ENCODE measurements at places on chromosomes 12 and 14.
A peak's percentile ranks its signal among the peaks of the same experiment; 100 is the strongest.

GRCh38 chr12:15527201-15528080 lies 205.1 kb downstream of the PTPRO start:
- DNase-seq, result no peak

DNA sequence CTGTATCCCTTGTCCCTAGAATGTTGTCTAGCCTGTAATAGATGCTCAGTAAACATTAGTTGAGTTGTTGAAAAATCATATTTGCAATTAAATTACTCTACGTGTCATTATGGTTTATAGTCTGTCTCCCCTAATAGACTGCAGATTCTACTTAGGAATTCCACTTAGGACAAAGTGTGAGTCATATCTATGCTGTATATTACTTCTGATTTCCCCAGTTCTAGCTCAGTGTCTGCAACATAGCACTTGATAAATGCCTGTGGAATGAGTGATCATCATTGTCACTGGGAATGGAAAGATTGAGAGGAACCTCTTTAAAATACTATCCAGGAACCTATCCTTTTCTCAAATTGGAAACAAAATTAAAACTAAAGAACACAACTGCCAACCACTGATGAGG lies 99.3 kb downstream of the TBX5 start:
- no peak for DNase-seq

- DNase-seq, result no peak
These were observed 91.5 kb upstream of the ZFP36L1 start for GRCh38 chr14:68884031-68885030.

DNA sequence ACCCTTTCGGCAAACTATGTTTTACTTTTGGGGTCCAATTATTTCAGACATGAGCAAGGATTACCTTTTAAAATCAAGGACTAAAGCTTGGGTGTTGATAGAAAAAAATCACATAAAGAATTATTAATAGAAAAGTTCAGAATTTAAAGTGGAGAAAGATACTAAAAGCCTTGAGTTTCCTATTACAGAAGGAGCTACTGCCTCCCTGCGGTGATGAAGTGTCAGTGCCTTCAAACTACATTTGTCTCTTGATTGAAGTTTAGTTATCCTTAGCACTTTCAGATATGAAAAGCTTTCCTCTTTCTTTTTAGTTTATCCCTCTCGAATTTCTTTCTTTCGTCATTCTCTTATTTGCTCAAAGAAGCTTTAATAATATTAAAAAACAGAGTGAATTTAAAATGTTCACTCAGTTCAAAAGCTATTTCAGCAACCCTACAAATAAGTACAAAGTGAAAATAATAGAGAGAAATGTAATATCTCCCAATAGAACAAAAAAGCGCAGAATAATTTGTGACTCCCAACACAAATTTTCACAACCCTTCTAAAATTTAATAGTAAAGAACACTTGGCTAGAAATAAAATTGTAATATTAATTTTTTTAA lies 87.6 kb downstream of the SEC23A start:
- DNase-seq, result peak; percentile 14

GRCh38 chr12:11662369-11662768 lies 12.9 kb downstream of the ETV6 start:
- no peak for DNase-seq

DNA sequence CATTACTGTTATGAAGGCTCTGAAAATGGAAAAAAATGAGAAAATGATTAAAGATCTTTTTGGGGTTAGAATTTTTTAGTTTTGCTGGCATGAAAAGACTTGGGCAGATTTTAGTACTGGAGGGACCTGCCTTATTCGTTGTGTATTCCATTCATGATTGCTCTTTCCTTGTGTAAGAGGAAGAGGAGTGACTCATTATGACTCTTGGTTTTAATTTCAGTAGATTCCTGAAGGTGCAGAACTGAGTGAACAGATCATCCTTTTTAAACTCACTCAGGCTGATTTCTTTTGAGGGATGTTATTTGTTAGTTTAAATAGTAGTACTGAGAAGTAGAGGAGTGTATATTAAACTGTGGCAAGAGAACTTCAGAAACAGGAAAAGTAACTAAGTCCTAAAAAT lies 41.6 kb downstream of the AKAP6 start:
- DNase-seq, result no peak

GRCh38 chr12:45572114-45572513 lies 157.4 kb upstream of the ARID2 start:
- DNase-seq, result no peak

DNA sequence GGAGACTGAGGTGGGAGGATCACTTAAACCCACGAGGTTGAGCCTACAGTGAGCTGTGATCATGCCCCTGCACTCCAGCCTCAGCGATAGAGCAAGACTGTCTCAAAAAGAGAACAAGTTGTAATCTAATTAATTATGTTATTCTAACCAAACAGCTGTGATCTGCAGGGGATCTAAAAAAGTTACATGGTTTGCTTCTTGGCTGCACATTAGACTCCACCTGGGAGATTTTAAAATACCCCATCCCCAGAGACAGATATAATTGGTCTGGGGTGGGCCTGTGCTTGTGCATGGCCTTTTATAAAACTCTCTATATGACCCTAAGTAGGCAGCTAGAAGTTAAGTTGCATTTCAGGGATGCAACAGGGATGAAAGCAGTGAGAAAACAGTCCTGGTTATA lies 76.7 kb downstream of the SCAF11 start:
- no peak for DNase-seq

DNA sequence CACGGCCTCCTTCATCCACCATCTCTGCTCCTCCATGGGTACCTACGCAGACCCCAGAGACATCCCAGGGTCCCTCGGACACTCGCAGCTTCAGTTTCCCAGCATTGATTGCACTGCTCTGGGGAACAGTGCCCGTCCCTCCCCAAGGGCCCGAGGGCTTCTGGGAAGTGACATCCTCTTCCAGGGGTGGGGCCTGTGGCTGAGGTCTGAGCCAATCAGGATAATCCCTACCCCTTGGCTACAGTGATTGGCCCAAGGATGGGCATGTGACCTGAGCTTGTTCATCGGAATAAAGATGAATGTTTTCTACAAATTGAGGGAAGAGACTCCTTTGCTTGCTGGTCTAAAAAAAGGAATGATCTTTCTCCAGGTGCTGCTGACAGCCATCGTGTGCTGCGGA lies 37.3 kb upstream of the MYL2 start:
- DNase-seq, result no peak

DNA sequence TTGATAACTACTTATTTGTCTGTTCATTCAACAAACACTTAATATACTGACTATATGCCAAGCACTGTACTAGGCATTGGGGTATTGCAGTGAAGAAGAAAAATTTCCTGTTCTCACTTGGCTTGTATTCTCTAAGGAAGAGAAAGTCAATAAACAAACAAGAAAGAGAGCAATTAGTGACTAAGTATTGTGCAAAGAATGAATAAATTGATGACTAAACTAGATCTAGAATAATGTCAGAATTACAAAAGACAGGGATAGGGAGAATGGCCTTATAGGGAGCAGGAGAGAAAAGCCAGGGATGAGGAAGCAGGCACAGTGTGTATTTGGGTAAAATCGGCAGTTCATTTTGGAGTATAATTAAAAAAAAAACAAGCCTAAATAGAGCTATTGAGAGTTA lies 4.2 kb upstream of the LIN7A start:
- no peak for DNase-seq

DNA sequence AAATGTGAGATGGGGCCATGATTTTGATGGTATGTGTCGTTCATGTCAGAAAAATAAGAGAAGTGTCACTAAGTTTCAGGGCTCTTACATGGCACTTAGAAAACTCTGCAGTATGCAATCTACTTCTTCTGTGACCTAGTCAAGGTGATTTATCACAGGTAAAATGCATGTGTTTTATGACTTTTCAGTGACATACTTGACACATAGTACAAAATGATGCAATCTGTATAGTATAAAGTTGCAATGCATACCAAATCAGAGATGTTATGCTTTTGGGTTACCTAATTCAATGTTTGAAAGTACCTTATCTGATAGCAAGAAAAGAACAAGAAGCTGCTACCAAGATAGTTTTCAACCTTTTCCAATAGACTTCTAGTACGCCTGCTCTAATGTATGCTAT lies 21.9 kb upstream of the ARHGAP5 start:
- DNase-seq, result no peak

GRCh38 chr14:78848234-78848820 lies 678.2 kb downstream of the NRXN3 start:
- DNase-seq, result no peak

DNA sequence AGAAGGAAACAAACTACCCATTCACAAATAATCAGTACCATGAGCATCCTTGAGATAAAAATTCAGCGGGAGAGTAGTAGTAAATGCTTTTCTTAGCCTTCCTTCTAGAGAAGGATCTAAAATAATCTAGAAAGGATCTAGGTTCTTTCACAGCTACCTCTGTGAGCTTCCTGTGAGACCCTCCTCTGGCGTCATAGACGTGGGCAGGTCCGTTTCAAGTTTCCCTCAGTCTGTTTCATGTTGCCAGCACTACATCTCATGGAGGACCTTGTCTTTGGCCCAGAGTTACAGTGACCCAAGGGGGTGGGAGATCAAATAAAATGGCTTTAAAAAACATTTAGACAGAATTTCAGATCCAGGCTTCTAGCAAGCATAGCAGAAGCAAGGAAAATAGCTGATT lies 13.6 kb downstream of the DAAM1 start:
- no peak for DNase-seq

GRCh38 chr14:71583705-71584104 lies 348.5 kb upstream of the RGS6 start:
- no peak for DNase-seq

DNA sequence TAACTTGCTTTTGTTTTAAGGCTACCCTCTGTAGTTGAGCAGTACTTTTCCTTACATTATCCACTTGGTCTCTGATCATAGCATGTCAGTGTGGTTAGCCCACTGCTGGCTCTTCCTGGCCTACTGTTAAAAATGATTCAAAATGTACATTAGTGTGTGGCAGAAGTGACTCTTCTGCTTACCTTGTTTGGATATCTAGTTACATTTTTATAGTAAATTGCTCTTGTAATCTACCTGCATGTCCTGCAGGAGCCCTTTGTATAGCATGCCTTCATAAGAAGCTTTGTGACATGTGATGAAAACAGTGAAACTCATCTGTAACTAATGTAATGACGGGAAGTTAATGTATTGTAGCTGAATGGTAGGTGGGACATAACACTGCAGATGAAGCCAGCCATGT lies 8.1 kb downstream of the SPATS2 start:
- DNase-seq, result no peak

DNA sequence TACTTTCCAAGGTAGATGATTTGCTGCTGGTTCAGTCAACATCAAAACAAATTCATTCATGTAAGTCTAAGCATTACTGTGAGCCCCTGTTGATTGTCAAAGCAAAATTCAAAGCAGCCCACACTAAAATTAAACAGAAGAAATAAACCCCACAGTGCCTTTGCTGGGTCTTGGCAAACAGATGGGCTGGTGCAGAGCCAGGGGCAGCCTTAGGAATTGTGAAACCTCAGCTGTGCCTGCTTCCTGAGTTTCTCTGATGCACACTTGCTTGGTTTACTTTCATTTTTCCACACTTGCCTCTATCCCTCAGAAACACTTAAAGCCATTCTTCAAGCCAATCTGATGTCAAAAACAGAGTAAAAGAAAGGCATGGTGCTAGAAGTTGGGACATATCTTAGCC lies 6.6 kb upstream of the PLEKHG7 start:
- DNase-seq, result no peak

DNA sequence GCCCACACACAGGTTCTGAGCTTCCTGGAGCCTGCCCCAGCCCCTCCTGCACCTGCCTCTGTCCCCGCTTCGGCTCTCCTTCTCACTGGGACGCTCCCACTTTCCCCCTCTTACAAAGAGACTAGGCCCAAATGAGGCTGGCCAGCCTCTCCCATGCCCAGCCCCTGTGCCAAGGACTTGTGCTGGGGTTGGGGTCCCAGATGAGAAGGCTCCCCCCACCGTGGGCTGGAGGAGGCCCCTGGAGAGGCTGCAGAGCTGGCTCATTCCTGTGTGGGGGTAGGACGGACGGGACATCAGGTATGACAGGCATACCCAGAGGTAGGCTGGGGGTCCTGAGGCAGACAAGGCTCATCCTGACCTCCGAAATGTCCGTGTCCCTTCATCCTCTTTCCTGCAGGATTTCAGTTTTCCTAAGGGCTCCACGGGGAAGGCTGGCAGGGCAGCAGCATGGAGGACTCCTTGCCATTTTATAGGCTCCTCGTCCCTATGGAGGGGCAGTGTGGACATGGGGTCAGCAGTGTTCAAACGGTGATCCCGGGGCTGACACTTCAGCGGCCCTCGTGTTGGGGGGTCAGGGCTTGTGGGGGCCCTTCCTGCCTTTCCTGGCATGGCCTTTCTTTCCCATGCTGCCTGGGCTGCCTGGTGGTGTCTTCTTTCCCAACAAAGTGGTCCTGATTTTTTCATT lies 49.1 kb upstream of the MEG3 start:
- no peak for DNase-seq

DNA sequence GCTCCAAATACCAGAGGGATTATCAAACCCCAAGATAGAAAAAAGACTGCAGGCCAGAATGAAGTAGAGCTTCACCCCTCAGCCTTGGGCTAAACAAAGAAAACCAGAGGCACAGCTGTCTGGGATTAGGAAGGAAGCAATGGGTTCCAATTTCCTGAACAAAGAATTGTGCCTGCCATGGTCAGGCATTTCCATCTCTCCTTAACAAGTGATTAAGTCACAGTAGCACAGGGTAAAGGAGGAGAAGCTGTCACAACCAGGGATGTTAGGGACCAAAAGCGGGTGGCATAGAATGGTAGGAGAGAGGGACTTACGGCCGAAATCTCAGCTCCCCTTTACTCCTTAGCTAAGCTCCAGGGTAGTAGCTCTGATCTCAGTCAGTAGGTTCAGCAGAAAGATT lies 33.9 kb downstream of the SPTLC2 start:
- no peak for DNase-seq

DNA sequence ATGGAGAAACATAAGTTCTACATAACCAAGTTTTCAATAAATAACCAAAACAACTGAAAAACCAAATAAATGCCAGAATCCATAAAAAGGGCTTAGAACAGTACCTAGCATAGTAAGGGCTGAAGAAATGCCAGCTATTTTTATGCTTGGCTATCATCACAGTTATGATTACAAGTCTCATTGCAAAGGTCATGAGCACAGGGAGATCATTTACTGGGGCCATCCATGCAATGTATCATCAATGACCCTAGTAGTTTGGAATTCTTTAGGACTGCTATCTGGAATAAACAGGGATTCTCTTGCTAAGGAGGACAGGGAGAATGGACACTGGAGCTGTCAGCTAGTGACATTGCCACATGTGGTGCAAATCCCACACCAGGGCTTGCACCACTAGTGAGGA lies 92.5 kb upstream of the NAP1L1 start:
- no peak for DNase-seq

GRCh38 chr12:7693793-7694192 lies 1.8 kb downstream of the GDF3 start:
- DNase-seq, result no peak

- DNase-seq, result no peak
These were observed 50.7 kb downstream of the A2M start for GRCh38 chr12:9064815-9065606.
